NT2/D1 (cell line): ENCODE measurements at places on chromosomes 1 and 21.

DNA sequence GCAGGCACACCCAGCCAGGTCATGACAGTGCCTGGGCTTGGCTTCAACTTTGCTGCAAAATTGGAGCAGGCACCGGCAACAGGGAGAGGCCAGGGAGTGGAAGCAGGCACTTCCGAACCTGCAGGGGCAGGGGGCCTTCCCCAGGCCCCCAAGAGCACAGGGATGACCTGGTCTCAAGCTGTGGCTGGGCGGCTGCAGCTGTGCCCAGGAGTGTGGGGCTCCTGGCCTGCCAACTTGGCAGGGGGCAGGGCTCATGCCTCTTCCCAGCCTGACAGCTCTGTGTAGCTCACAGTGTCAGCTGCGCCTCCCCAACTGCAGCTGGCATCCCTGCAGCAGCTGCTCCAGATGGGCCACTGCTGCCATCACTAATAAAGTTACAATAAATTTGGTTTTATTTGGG lies 51.5 kb upstream of the SCYL3 start:
- DNase-seq: no peak

DNA sequence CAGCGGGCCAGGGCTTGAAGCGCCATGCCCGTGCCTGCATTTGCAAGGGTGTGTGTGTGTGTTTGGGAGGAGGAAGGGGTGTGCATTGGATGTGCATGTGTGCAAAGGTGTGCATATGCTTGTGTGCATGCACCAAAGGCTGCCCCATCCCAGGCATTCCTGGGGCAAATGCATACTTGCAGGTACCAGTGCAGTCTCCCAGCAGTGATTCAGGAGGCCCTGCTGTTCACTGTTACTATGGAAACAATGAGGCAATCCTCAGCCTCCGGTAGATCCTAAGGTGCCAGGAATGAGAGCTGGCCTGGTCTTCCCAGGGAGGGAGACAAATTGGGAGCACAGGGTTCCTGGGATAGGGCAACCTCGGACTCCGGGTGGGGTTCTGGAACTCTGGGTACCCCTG lies 7.5 kb upstream of the FNDC5 start:
- DNase-seq: no peak

DNA sequence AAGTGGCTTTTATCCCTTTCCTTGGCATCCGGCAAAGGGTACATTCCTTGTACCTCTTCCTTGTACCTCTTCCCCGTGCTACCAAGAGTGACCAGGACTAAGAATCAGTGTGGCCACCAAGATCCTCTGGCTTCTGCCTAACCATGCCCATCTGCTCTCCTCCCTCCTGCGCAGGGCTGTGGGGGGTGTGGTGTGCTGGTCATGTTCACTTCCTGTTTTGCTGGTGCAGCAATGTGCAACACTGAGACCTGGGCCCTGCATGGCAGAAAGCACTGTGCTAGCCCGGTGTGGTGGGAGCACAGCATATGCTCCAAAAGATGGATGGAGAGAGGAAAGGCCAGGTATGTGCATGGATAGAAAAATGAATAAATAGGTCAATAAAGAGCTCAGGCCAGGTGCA lies 33.3 kb upstream of the TENT5C start:
- DNase-seq: no peak

DNA sequence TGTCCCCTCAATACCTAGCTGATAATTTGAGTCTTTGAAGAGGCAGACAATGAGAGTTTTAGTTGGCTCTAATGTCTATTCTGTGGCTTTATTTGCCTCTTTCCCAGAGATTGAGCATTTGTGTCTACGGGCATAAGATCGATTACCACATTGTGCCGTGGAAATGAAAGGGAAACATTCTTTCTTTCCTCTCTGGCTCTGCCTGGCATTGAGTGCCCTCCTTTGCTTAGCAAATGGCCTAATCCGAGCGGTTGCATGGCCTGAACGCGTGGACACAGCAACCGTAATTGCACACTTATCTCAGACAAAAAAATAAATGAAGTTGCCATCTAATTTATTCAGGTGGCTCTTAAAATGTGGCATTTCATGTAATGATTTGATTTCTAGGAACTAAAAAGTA lies 247.9 kb downstream of the ADGRL2 start:
- DNase-seq: no peak

GRCh38 chr1:91604632-91605031 lies 104.0 kb downstream of the CDC7 start:
- no peak for DNase-seq

GRCh38 chr1:6269720-6270400 lies 9.0 kb upstream of the GPR153 start:
- no peak for DNase-seq

DNA sequence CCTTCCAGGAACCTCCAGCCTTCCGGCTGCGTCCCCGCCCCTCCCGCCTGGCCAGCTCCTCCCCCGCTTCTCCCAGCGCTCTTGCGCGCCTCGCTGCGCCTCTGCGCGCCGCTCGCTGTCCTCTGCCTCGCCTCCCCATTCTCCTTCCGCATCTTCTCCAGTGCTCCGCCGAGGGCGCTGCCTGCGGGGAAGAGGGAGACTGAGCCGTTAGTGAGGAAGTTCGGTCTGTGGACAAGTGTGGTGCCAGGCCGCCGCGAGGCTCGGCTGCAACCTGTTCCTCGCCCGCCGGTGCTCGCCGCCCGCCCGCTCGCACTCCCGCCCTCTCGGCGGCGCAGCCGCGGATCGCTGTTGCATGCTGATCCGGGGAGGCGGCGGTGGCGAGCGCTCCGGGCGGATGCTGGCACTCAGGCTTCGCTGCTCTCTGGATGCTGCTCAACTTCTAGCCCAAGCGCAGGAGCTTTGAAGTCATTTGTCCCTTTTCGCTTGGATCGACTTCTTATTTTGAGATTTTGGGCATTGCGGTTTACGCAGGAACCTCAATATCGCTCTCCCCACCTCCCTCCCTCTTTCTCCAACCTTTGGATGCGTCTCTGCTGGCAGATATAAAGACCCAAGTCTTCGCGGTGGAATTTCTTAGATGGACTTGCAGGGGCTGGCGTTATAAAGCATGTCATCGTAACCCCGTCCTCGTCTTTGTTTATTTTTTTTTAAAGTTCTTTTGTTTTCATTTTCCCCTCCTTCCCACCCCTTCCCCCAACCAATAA lies 614 bp upstream of the CACNA1E start:
- peak; percentile 71 for DNase-seq

- no peak for DNase-seq
These were observed 60.9 kb downstream of the KIF21B start for GRCh38 chr1:200962631-200963030.

GRCh38 chr1:54887665-54888071 lies 673 bp upstream of the DHCR24 start:
- no peak for DNase-seq

DNA sequence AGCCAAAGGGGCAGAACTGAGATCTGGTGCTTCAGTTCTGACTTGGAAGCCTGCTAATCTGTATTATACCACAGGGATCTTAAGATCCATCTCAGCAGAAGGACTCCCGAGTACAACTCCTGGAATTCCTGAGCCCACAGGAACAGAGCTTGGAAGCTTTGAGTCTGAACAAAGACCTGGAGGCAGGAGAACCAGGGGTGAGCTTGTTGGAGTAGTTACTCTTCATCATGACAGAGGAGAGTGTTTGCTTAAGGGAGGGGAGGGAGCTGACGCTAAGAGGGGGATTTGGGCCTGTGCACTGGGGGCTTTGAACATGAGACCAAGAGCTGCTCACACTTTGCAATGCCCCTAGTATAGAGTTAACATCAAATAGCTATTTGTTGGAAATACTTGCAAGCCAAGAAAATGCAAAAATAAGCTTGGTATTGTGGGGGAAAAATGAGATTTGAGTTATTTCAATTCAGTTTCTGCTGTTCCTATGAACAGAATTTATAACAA lies 41.1 kb upstream of the TRABD2B start:
- DNase-seq: no peak

GRCh38 chr1:98340511-98340910 lies 321.0 kb upstream of the SNX7 start:
- no peak for DNase-seq

- DNase-seq: no peak
These were observed 80.7 kb downstream of the NID1 start for GRCh38 chr1:235984041-235984825.

- DNase-seq: peak; percentile 23
These were observed 167.7 kb downstream of the ACTL8 start for GRCh38 chr1:17922833-17923232.

- DNase-seq: no peak
These were observed 226.9 kb upstream of the C1orf174 start for GRCh38 chr1:4126731-4127591.

- DNase-seq: no peak
These were observed 48.1 kb downstream of the DNAJC6 start for GRCh38 chr1:65357291-65357960.

GRCh38 chr1:217526636-217527035 lies 104.3 kb downstream of the GPATCH2 start:
- DNase-seq: no peak

DNA sequence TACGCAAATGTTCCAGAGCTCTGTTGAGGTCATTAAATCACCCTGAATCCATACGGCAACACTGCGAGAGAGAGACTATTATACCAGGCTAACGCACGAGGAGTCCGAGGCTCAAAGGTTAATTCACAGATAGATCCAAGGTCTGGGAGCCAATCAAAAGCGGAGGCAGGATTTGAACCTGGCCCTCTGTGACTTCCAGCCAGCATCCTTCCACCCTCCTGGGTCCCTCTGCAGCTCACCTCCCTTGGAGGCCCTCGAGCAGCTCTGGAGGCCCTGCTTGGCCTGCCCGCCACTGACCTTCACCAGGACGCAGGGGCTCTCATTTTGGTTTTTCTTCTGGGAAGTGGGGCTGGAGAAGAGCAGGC lies 42.1 kb downstream of the KIAA1614 start:
- DNase-seq: no peak

DNA sequence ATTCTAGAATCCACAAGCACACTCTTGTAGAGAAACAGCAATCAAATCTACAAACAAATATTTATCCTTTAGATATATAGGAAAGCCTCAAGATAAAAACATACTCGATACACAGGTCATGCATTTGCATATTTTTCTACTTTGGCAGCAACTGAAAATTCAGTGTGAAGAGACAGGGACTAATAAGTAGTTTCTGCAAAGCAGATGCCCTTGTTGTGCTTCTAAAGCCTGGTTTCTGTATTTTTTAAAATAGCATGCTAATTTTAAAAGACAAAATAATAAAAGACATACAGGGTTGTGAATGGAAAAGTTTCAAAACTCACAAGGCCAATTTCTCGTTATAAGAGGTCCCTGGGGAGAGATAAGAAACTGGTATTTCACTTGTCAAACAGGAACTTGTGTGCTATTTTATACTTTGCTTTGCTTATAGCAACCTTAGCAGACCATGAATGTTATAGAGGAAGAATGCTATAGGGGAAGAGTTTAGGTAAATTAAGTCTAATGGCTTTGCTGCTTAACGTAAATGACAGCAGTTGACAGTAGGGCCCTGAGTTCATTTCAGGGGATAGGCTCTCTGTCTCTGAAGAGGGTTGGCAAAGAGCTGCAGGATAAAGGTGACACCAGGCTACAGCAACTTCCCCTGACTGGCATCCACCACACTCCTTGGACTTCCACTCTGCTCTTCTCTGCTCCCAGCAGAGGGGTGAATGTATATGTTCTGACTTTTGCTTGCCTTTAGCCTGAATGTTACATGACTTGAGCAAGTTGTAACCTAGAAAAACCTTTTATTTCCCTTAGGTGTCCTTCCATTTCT lies 9.4 kb upstream of the RGS13 start:
- DNase-seq: no peak

- DNase-seq: no peak
These were observed 63.7 kb downstream of the ERICH3 start for GRCh38 chr1:74609810-74610371.

DNA sequence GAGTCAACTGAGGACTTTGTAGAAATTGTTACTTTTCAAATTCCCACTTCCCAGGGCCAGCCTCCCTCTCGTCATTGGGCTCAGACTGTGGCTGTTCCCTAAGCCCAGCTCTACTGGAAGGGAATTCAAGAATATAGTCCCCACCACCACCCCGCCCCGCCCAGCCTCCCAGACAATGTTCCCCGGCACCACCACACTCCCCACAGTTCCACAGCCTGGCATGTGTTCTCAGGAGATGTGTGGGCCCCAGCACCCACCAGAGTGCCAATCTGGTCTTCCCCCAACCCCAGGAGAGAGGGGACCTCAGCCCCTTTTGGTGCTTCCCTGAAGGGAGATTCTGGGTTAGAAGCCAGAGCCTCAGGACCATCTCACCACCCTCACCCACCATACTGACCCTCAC lies 120.1 kb downstream of the SYT2 start:
- DNase-seq: no peak

GRCh38 chr1:227778401-227778947 lies 37.0 kb upstream of the PRSS38 start:
- no peak for DNase-seq

DNA sequence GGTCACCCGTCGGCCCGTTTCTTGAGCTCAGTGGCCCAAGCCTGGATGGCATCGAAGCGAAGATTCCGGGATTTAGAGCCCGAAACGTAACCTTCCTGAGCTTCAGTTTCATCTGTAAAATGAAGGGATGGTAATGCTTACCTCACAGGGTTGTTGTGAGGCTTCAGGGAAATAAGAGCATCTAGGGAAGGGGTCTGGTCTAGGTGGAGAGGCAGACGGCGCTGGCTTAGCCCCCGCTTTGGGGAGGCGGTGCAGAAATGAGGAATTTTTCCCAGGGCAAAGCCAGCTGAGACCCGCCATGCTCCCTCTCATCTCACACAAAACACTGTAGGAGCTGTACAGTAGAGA lies 717 bp upstream of the MYCL start:
- DNase-seq: no peak

GRCh38 chr1:101253976-101254674 lies 17.3 kb downstream of the S1PR1 start:
- DNase-seq: no peak

GRCh38 chr1:244863491-244864252 lies 671 bp downstream of the HNRNPU start:
- DNase-seq: no peak

- DNase-seq: no peak
These were observed 203.9 kb upstream of the PROX1 start for GRCh38 chr1:213783893-213784292.

DNA sequence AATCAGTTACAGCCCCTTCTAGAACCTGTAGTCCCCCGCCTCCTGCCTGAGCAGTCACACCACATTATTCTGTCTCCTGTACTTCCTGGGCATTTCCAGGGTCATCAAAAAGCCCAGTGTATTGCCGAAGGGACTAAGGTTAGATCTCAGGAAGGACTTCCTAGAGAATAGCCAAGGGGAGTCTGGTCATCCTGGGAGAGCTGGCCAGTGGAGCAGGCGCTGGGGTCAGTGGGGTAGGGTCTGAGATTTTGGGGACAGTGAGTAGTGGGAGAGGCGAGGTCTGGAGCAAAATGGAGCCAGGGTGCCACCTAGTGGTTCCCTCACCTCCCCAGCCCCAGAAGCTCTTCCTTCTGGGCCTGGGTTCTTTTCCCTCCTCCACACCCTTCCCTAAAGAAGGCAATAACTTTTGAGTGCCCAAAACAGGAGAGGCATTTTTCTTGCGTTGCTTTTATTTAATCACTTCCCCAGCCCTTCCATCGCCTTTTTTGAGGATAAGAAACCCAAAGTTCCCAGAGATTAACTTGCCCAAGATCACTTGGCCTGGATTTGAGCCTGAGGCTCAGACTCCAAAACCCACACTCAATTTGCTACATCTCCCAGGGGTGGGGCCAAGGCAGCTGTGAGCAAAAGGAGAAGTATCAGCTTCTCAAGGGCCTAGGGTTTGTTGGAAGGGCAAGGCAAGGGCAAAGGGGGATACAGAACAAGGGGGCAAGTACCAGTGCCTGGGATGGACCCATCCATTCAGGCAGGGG lies 7.3 kb upstream of the PMVK start:
- DNase-seq: peak; percentile 48

- no peak for DNase-seq
These were observed 133.6 kb upstream of the SLC45A1 start for GRCh38 chr1:8184301-8184700.
